ENCODE measurements at places on chromosomes 2 and 18.

DNA sequence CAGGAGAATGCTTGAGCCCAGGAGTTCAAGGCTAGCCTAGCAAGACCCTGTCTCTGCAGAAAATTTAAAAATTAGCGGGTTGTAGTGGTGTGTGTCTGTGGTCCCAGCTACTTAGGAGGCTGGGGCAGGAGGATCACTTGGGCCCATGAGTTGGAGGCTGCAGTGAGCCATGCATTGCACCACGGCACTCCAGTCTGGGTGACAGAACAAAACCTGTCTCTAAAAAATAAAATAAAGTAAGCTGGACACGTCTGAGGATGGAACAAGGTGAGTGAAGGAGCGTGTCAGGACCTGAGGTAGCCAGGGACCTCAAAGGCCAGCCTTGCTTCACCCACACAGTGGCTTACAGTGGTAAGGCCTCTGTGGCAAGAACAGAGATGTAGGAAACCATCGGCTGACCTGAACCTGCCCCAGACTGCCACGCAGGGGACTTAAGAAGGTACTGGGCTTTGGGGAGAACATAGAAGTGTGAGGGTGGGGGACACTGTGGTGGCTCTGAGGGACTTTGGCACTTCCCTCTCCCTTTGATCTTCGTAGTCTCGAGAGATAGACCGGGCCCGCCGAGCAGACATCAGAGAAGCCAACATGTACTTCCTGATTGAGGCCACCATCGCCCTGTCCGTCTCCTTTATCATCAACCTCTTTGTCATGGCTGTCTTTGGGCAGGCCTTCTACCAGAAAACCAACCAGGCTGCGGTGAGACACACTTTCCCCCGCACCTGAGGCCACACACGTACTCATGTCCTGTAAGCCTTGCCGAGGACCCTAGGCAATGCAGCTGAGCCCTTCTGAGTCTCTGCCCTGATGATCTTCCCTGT lies 7.5 kb downstream of the SLC11A1 start:
- DNase-seq = no peak

GRCh38 chr2:205898744-205899143 lies 187.2 kb downstream of the INO80D start:
- no peak for DNase-seq

DNA sequence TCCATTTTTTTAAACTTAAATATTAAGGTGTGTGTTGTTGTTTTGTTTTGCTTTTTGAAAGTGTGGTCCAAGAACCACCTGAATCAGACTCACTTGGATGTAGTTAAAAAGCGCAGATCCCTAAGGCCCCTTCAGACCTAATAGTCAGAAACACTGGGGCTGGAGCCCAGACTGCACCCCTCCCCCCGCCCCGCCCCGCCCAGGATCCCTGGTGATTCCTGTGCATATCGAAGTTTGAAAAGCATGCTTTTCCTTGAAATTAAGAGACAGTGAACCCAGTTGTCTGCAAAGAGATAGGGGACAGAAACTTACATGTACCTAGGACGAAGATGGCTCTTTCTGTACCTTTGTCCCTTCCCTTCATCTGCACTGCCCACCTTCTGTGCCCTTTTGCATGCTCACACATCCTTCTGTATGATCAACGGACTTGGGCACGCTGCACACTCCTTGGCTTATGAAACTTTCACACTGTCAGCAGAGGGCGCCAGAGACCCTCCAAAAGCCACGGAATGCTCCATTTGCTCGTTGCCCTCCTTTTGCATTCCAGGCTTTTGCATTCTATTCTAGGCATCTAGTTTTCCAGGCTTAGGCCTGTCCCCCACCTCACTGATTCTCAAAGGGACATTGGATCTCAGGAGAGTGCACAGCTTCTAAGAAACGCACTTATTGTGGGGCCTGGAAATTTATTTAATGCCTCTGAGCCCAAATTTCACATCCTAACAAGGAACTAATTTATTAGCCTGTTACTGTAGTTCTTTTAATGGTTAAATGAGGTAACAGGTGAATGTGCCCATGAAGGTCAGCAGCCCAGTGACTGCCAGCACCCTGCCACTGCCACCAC lies 32.8 kb upstream of the SLC14A1 start:
- peak; percentile 55 for DNase-seq

- no peak for DNase-seq
Observed at GRCh38 chr18:55869556-55870501, 281.8 kb upstream of the TCF4 start.

GRCh38 chr2:46368401-46368800 lies 71.2 kb downstream of the EPAS1 start:
- no peak for DNase-seq

GRCh38 chr2:24049485-24050021 lies at the start of gene FKBP1B:
Gene FKBP1B (plus strand): TSS chr2:24049741. CDS start chr2:24049850, 109 bp downstream.
- DNase-seq = peak; percentile 89

GRCh38 chr2:235605312-235606003 lies 111.6 kb downstream of the AGAP1 start:
- DNase-seq = peak; percentile 86

- DNase-seq = no peak
Observed at GRCh38 chr2:63192169-63192888, 141.7 kb downstream of the OTX1 start.

- DNase-seq = no peak
Observed at GRCh38 chr2:14743861-14744260, 111.3 kb downstream of the LRATD1 start.

DNA sequence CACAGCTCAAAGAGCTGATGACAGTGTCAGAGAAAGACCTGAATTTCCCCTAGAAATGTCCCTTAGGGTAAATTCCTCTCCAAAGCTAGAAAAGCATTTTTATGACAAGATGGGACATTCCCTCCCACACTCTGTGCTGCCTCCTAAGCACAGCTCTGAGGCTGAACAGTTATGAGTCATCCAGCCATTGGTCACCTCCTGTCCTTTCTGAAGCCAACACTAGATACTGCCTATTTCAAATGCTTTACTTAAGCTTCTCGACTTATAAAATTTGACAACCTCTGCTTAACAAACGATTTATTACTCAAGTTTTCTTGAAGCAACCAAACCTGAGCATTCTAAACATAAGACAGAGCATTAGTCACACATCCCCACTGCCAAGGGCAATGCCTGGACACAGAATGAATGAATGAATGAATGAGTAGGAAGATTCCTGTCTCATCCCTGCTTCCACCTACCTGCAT lies 35.4 kb downstream of the B4GALT6 start:
- DNase-seq = peak; percentile 26

DNA sequence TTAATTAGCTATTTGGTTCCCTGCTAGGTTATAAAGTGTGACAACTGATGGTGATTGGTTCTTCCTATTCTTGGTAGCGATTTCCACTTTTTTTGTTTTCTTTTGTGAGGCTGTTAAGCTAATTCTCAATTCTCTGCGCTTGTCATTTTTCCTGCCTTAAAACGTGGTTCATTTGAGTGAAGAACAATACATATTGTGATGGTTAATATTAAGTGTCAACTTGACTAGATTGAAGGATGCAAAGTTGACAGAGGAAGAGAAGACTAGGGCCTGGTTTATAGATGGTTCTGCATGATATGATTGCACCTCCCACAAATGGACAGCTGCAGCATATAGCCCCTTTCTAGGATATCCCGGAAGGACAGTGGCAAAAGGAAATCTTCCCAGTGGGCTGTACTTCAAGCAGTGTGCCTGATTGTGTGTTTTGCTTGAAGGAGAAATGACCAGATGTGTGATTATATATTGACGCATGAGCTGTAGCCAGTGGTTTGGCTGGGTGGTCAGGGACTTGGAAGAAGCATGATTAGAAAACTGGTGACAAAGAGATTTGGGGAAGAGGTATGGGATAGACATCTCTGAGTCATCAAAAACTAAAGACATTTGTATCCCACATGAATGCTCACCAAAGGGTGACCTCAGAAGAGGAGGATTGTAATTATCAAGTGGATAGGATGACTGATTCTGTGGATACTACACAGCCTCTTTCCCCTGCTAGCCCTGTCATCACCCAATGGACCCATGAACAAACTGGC lies 39.4 kb upstream of the ZNF804A start:
- no peak for DNase-seq

DNA sequence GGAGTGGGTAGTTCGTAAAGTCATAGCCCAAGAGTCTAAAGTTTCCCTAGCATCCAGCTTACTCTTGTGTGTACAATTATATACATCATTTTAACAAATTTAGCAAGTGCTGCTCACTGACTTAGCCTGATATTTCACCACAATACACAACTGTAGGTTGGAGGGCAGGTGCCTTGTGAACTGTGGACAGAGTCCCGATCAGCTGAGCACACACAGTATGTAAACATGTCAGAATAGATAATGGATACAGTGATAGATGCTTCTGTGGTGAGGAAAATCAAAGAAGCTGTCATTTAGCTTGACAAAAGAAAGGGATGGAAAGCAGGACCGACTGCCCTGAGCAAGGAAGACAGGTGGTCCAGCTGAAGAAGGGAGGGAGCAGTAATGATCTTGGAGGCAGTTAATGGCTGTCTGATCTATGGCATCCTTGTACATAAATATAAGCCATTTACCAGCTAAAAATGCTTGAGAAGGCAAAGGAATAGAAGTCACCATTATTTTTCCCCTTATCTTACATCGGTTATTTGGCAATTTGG lies 372.8 kb upstream of the UBE2E3 start:
- DNase-seq = no peak

Measured in cerebellum (tissue), 4 donors.